ENCODE measurements at places on chromosomes 2 and 18.

DNA sequence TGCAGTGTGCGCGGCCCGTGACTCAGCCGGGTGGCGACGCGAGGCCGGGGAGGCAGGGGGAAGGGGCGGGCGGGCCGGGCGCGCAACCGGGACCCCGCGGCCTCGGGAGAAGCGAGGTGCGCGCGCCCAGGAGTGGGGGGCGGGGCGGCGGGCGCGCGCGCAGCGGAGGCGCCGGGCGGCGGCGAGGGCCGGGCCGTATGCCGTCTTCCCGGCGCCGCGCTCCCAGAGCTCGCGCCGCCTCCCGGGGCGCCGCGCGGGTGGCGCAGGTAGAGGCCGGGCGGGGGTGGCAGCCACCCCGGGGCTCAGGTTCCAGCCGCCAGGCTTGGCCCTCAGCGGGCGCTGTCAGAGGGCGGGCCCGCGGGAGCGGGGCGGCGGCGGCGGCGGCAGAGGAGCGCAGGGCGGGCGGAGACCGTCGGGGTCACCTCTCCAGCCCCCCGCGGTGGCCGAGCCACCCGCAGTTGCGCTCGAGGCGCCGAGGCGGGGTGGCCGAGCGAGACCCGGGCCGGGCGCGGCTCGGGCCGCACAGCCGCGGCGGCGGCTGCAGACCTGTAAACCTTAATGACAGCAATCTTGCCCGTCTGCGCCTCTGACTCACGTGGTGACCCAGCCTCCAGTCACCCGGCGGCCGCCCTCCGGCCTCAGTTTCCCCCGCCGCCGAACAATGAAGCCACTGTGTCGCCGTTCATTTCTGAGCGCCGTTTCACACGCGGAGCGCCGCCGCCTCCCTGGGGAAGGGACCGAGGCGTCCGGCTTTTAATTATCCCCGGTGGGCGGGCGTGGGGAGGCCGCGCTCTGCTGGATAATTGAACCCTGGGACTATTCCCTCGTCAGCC lies 25.3 kb upstream of the SMAD7 start:
- DNase-seq, result peak; percentile 31

DNA sequence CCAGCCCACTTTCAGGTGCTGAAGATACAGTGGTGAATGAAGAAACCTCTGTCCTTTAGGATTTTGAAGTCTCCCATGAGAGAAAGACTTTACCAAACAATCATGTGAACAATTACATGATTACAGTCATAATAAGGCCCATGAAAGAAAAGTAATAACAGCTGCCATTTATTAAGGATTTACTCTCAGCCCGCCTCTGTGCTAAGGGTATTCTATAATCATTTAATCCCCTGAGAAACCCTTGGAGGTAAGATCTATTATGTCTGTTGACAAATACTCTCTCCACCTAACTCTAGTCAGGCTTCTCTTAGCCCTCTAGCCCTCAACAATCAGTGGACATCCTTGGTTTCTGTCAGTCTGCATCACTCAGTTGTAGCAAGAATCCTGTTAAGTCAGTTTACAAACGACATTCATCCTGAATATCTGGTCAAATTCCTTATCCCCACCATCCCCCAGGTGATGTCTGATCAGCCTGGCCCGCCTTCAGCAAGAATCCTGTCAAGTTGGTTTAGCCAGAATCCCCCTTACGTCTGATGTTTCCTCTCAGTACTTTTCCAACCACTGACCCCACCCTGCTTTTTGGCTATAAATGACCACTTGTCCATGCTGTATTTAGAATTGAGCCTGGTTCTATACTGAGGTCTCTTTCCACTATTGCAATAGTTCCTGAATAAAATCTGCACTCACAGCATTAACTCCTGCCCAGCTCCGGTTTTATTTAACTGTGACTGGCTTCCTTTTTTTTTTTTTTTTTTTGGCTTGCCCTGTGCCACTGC lies 12.2 kb upstream of the SOCS6 start:
- DNase-seq, result no peak

GRCh38 chr2:222448748-222449181 lies 24.4 kb downstream of the SGPP2 start:
- DNase-seq, result no peak

DNA sequence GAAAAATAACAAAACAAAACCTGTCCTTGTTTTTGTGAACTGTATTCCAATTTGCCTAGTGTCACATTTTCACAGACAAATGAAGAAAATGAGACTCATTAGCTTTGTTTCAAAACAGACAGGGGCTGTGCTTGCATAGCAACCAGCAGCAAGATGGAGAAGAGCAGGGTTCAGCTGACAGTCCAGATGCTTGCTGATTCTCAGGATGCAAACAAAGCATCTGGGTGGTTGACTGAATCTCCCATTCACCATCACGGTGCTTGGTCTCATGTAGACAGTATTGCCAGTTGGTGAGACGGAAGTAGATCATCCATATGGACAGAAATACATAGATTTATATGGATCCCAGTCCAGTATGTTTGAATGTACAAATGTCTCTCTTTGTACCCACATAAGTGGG lies 326.8 kb downstream of the CCDC85A start:
- no peak for DNase-seq

- no peak for DNase-seq
These were observed 193.3 kb upstream of the KLHL14 start for GRCh38 chr18:32966141-32966540.

DNA sequence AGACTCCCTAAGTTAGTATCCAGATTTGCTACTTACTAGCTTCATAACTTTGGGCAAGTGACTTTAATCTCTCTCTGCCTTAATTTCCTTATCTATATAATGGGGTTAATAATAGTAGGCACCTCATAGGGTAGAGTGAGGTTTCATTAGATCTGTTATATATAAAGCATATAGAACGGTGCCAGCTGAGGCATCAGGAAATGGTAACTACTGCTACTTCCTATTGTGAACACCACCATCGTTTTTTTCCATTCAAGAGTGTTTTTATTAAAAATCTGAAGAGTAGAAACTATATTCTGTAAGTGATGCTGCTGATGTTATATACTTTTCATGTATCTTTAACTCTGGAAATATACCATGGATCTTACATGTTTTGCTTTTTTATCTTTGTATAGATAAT lies 44.3 kb downstream of the MALT1 start:
- DNase-seq, result no peak

DNA sequence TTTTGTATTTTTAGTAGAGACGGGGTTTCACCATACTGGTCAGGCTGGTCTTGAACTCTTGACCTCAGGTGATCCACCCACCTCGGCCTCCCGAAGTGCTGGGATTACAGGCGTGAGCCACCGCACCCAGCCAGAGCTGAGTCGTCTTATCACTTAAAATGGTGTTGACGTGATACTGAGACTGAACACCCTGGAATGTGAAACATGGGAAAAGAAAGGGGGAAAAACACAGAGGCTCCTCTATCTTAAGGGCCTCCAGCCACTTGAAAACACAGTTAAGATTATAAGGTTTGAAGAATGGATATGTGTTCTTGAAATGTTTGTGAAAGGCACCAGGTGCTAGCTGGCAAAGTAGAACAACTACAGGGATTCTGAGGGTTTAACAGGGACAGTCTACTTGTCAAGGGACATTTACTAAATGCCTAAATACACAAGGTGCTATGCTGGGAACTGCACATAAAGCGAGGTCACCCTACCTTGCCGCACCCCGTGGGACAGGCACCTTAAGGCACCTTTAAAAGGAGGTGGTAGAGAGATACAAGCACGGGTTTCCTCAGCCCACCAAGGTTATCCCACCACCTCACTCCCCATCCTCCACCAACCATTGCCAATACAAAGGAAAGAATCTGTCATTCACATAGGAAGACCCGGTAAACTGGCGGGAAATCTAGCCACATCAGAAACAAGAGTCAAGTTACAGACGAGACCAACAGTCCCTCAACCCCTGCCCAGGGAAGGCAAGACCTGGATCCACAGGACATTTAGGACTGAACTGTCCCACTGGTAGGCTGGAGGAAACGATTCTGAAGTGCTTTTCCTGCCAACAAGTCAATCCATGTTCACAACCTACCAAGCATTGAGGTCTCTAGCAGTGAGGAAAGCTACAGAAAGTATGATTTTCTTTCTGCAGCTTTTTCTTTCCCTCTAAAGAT lies 43.4 kb downstream of the STK39 start:
- DNase-seq, result no peak

DNA sequence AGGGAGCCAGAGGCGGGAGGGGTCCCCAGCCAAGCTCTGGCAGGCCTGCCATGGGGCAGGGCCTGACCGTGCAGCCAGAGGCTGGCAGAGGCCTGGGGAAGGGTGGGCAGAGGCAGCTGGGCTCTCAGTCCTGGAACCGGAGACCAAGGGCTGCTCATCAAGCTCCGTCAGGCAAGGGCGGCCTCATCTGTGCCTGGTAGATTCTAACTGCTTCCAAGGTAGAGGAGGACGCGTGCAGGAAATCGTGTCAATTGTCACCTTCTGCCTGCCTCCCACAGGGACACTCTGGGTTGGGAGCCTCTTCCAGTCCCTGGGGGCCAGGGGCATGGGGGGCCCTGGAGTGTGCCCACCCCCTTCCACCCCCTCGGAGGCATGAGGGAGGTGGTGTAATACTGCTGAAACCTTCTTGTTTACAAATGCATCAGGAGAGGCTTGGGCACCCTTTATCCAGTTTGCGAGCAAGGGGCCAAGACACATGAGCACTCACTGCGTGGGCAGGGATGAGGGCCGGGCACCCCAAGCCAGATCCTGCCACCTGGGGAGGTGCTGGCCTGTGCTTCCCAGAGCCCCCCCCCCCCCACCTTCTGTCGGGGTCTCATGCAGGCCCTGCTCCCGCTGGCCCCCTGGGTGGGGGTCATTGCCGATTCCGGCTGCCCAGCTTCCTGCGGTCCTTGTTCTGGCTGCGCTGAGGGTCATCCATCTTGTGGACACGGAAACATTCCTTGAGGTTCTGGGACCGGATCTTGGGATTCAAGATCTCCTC lies 9.0 kb downstream of the SNORC start:
- DNase-seq, result no peak

- no peak for DNase-seq
These were observed 43.3 kb downstream of the PLEKHB2 start for GRCh38 chr2:131148426-131148825.

DNA sequence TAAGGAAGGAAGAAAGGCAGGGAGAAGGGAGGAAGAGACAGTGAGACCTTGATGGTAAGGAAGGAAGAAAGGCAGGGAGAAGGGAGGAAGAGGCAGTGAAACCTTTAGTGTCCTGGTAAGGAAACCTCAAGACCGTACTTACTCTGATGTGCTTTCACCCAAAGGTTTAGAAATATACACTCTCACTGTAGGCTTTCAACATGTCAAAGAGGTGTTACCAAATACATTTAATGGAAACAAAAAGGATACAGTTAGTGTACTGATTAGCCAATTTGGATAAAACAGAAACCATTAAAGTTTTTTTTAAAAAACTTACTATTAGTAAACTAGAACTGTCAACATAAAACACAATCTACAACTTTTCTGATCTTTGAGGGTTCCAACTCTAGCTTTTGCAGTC lies 7.1 kb downstream of the FBXO15 start:
- DNase-seq, result no peak

- no peak for DNase-seq
These were observed at the start of gene ZSWIM2 for GRCh38 chr2:186848873-186849578. Gene ZSWIM2, minus strand, starts transcription at chr2:186849170. Its CDS starts 40 bp downstream, at chr2:186849130.

DNA sequence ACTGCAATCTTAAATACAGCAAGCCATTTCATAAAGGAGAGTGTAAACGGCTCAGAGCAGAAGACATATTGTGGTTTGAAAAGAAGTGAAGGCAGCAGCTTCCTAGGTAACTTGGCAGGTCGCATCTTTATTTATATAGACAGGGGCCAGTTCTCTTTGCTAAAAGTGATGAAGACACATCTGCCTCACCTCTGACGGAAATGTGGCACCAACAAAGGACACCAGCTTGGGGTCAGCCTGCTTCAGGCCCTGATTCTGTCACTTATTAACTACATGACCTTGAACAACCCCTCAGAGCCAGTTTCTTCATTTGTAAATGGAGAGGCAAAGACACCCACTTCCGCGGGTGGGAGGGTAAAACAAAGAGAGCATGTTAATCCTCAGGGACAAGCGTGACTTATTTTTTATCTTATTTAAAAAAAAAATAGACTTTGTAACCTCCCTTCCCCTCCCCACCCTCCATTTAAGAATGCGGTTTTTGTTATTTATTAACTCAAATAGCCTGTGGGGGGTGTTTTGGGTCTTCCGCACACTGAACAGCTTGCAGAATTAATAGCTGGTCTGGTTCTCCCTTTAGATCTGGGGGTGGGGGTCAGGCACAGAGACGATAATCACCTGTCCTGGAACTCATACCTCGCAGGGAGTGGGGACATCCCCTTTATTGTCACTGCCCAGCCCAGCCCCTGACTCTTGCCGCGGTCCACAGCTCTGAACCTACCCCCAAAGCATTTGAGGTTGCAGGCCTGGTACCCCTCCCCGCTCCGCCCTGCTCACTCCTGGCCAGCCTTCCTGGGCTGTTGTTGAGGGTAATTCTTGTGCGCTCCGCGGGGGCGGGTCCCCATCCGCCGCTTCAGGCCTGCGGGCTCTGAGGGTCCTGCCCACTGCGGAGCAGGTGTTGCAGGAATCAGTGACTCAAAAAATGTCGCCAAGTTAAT lies 64.2 kb upstream of the TMEM17 start:
- no peak for DNase-seq

DNA sequence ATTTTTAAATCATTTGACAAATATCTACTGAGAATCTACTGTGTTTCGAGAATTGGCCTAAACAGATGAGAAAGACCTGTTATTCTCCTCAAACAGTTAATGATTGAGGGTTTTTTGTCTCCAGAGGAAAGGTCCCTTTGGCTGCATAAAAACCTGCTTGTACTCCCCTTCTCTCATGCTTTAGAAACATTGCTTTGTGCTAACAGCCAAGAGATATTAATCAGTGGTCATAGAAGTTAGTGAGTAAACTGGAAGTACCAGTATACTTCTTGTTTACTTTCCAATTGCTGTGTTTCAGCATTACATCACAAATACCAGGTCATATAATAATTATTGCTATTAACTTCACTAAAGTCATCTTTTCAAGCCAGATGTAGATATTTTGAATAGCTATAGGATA lies 34.1 kb downstream of the ITGB6 start:
- DNase-seq, result no peak

GRCh38 chr2:26574900-26575560 lies 66.1 kb downstream of the CIB4 start:
- DNase-seq, result no peak

- DNase-seq, result no peak
These were observed 61.2 kb downstream of the FAM171B start for GRCh38 chr2:186755066-186755465.

DNA sequence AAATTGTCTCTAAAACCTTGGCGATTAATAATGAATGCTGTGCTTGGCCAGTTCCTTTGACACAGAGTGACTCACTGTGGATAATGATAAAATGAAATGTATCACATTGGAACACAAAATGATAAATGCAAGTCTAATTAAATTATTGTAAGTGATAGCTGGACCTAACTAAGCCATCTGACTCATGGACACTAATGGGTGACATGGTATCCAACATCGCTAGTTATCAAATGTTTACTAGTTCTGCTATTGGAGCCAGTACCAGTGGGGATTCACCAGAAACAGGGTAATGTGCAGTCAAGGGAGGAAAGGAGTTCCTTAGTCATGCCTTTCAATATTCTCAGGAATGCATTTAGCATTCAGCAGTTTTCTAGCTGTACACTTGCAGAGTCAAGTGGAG lies 736.3 kb upstream of the ACVR2A start:
- DNase-seq, result no peak

DNA sequence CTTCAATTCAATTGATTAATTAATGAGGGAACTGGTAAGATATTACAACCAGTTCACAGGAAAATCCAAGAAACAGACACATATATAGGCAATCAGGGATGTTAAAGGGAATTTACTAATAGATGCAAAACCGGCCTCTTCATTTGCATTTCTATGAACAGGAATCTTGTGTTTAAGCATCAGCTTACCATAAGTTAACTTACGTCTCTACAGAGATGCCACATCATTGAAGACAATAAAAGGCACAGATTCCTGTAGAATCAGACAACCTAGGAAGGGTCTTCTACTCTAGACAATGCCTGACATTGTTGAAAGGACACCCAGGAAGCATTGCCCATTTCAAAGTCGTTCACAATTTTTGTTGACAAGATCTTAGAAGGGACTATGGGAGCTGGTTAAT lies 121.0 kb upstream of the STPG4 start:
- DNase-seq, result no peak
